ENCODE measurements at places on chromosomes 11 and 22. TPM values are rescaled to one million over a fixed set of nuclear protein-coding genes. Genes with fewer than 3 reads are reported as not detected.
A peak's percentile ranks its signal among the peaks of the same experiment; 100 is the strongest.

GRCh38 chr11:2730272-2731129 lies 30.7 kb upstream of the KCNQ1OT1 start:
- no peak for DNase-seq

GRCh38 chr11:126133901-126134300 lies 71.2 kb upstream of the CDON start:
- no peak for DNase-seq

DNA sequence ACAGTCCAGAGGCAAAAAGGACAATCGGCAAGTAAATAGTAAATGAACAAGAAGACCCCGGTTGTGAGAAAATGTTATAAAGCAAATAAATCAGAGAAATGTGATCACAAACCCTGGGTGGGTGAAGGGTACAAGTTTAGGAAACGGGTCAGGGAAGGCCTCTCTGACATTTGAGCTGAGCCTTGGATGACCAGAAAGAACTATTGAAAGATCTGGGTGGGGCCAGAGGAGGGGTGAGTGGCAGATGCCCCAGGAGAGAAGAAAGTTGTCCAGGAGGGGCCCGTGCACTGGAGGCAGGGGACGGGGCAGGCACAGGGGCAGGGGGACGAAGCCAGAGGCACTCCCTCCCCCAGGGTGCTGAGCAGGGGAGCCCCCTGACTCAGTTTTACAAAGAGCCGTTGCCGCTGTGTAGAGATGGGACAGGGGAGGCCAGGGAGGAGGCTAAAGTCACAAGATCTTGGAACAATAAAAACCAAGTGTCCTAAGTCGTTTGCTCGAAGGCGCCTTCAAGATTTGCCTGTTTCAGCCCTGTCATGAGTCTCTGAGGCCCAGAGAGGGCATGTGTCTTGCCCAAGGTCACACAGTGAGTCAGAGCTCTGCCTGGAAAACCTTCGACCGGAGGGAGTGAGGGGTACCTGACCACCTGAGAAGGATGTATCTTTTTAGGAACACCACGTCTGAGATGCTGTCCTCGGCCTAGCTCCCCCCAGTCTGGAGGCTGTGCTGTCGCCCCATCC lies 10.8 kb upstream of the PDGFB start:
- no peak for DNase-seq

- no peak for DNase-seq
Measured at GRCh38 chr11:120170741-120171261, 32.9 kb upstream of the TRIM29 start.

DNA sequence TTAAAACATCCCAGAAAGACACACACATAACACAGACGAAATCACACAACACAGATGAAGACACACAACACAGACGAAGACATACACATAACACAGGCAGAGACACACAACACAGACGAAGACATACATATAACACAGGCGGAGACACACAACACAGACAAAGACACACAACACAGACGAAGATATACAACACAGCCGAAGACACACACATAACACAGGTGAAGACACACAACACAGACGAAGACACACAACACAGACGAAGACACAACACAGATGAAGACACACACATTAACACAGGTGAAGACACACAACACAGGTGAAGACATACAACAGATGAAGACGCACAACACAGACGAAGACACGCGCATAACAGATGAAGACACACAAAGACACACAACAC lies 4.8 kb upstream of the MOB2 start:
- DNase-seq, result no peak

- DNase-seq, result no peak
Measured at GRCh38 chr22:39665229-39665628, 94.7 kb downstream of the CACNA1I start.

GRCh38 chr22:43777286-43777685 lies 34.8 kb downstream of the EFCAB6 start:
- no peak for DNase-seq

GRCh38 chr22:28014211-28015045 lies 95.4 kb upstream of the PITPNB start:
- DNase-seq, result peak; percentile 14

DNA sequence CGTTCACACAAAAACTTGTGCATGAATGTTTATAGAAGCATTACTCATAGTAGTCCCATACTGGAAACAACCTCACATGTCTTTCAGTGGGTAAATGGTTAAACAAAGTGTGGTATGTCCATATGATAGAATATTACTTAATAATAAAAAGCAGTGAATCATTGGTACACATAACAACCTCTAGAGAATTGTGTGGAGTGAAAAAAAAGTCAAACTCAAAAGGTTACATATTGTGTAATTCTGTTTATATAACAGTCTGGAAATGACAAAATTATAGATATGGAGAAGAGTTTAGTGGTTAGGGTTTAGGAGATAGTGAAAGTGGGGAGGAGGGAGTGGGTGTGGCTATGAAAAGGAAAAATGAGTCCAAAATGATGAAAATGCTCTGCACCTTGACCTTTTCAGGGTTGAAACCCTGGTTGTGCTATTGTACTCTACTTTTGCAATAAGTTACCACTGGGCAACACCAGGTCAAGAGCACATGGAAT lies 243.4 kb upstream of the DDI1 start:
- no peak for DNase-seq

The CD81 gene
- 773 TPM for total RNA-seq

The SLC25A18 gene
- 3.6 TPM for total RNA-seq

The FTH1 gene
- 3,432 TPM for total RNA-seq

The OR5P2 gene
- total RNA-seq, result not detected

The MISFA gene
- 5.9 TPM for total RNA-seq
